ENCODE measurements at places on chromosomes 7 and 10.
A peak's percentile ranks its signal among the peaks of the same experiment; 100 is the strongest.

DNA sequence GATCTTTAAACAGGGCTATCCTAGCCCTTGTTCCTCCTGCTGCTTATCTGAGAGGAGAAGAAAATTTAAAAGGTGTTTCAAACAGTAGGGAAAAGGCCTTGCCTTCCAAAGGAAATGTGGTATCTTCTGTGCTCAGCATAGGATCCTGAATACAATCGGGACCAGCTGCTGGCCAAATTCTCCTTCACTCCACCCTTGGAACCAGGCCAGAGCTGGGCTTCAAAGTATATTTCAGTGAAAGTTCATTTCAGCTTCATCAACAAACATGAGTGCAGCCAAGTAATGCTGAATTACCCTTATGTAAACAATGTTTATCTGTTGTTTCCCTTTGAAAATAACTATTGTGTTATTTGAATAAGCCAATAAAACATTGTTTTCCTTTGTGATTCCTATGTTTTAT is 146.5 kb upstream of the MEOX2 start:
- DNase-seq, result no peak

DNA sequence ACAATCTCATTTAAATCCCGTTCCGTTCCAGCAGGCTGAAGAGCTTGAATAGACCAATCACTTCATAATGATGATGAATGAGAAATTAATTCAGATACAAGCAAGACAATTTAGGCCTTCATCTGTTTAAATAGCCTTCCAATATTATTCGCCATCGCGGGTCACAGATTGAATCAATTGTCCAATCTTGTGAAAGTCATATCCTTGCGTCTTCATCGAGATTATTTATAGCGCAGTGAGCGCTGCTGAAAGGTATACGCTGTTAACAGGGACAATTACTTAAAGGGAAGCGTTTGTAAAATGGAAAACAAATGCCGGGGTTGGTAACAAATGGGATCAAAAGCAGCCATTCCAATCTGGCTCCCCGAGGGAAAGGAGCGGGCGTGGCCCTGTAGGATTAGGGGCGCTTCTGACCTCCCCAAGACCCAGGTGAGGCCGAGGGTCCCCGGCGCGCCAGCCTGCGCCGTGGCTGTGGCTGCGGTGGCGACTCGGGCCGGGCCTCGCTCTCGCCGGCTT is 8.6 kb downstream of the EVX1 start:
- DNase-seq, result no peak

DNA sequence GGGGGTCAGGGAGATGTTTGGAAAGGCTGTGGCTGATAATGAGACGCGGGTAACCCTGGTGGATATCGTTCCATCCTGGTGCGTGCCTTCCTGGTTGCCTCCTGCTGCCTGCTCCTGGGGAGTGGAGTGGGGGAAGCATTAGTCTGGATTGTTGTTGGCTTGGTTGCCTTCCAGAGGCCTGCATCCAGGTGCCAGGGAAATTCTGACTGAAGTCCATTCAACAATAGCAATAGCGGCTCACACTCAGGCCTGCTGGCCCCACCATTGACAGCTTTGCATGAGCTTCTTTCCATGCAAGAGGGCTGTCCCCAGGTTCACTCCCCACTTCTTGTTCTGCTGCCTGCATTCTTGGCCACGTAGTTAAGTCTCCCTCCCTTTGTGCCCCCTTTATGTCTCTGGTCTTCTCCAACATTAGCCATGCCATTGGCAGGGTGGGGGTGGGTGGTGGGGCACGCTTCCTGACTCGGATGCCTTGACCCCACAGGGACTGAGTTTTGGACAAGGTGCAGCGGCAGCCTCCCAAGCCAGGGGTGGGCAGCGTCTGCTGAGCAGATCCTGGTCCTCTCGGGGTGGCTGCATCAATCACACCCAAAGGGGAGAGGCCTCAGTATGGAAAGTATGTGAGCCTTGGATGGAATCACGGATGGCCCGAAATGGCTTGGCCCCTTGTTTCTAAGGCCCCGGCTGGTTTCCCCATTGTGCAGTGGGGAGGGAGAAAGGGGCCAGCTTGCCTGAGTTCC is 150.2 kb downstream of the GRK5 start:
- DNase-seq, result no peak

DNA sequence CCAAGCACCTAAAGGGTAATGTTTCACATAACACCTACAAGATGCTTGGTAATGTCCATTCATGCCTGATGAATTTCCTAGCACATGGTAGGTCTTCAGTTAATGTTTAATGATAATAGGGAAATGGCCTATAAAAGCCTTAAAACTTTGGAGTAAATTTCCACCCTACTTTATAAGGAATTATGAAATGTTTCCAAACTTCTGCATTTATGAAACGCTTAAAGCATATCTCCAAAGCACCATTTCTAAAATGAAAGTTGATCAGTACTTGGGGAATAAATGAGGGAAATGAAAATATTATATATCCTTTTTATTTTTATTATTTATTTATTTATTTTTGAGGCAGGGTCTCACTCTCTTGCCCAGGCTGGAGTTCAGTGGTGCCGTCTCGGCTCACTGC is 51.8 kb downstream of the INPP5F start:
- no peak for DNase-seq

GRCh38 chr7:92788559-92789183 is 47.7 kb downstream of the CDK6 start:
- no peak for DNase-seq

DNA sequence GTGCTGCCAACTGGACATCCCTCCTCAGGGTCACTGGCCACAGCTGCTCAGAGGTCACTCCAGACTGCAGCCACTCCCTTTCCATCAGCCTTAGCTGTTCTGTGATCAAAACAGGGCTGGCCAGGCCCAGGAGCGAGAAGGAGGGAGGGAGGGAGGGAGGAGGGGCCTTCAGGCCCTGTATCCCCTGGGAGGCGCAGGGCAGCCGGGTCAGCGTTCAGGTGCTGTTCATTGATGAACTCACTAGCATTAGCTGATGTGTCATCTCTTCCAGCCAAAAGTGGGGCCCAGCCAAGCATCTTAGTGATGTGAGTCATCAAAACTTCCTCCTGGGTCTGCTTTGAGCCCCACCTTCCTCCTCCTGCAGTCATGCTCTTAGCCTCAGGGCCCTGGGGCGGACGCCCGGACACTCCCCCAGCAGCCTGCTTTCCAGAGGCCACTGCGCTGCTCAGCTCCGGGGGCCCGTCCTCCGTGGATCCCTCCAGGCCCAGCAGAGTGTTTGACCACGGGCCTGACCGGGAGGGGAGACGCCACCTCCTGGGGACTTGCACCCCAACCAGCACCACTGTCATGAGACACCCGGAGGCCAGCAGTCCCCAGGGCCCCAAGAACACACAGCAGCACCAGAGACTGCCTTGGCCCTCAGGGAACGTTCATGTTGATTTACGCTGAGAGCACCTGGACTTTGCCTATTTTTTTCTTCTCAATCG is 149.2 kb downstream of the PRKAG2 start:
- DNase-seq, result peak; percentile 88

DNA sequence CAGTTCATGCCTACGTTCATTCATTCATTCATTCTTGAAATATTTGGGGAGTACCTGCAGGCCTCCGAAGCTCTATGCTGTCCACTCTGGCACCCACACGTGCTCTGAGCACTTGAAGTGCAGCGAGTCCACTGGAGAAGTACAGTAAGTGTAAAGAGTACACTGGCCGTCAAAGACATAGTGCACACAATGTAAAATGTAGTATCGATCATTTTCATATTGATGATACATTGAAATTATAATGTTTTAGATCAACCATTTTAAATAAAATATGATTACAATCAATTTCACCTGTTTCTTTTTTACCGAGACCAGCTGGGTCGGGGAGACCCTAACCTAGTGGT is 37.0 kb upstream of the PURB start:
- DNase-seq, result no peak

GRCh38 chr10:48363617-48364355 is 57.3 kb downstream of the MAPK8 start:
- DNase-seq, result peak; percentile 81

DNA sequence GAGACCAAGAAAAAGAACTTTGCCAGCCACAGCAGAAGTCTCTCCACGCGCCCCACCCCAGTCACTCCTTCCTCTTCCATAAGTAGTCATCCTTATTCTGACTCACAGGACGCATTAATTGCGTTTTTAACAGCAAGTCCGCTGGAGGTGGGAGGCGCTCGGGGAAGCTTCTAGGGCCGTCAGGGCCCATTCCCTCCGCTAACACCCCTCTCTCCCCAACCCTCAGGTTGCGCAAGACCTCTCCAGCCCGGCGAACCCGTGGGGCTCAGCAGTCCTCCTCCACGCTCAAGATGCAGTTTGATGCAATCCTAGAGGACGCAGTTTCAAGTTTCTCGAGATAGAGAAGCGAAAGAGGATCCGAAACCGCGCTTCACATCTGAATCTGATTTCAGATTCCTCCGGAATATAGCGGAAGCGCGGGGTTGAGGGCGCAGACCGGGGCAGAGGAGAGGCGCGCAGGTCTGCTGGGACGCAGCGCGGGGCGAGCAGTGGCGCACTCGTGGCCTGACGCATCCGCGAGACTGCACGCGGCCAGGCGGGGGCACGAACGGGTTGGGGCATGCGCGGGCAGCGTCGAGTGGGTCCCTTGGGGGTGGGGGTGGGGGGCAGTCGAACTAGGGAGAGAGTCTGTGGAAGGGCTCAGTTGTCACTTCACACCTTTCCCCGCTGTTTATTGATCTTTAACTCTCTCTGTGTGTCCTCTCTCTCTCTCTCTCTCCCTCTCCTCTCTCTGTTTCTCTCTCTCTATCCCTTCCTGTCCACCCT is 37.8 kb upstream of the PSAP start:
- peak; percentile 64 for DNase-seq

GRCh38 chr7:65722361-65722792 is 150.5 kb upstream of the VKORC1L1 start:
- peak; percentile 10 for DNase-seq

DNA sequence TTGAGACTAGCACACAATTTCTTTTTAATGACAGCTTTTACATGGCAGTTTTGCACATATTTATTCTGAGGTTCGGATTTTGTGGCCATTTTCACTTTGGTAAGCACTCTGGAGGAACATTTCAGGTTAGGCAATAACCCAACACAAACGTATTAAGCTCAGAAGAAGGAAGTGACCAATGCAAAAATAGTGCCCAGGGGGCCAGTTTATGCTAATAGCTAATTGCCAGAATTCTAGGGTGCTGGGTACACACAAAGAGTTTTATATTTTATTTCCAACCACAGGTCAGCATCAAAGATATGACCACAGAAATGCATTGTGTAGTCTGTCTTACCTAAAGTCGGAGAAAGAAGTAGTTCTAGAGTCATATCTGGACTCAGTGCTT is 8.4 kb upstream of the AGR2 start:
- no peak for DNase-seq

DNA sequence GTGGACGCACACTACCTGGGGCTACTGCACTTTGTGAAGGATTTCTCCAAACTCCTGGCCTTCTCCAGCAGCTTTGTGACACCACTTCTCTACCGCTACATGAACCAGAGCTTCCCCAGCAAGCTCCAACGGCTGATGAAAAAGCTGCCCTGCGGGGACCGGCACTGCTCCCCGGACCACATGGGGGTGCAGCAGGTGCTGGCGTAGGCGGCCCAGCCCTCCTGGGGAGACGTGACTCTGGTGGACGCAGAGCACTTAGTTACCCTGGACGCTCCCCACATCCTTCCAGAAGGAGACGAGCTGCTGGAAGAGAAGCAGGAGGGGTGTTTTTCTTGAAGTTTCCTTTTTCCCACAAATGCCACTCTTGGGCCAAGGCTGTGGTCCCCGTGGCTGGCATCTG is 14.0 kb downstream of the GPR146 start:
- no peak for DNase-seq

GRCh38 chr10:86905429-86905828 is 52.0 kb downstream of the MMRN2 start:
- DNase-seq, result no peak

DNA sequence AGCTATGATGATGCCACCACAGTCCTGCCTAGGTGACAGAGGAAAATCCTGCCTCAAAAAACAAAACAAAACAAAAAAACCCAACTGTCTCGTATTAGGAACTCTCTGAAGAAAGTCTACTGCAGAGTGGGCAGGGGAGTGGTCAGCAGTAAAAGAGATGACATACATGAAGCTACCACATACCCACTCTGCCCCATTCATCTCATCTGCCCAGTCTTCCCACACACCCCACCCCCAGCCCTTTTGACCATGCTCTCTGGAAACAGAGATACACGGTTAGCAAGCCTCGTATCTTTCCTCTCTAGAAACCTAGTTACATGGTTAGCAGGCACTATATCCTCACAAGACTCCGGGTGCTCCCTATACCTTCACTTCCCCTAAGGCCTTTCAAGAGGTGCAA is 8.3 kb downstream of the SLC37A3 start:
- DNase-seq, result no peak

DNA sequence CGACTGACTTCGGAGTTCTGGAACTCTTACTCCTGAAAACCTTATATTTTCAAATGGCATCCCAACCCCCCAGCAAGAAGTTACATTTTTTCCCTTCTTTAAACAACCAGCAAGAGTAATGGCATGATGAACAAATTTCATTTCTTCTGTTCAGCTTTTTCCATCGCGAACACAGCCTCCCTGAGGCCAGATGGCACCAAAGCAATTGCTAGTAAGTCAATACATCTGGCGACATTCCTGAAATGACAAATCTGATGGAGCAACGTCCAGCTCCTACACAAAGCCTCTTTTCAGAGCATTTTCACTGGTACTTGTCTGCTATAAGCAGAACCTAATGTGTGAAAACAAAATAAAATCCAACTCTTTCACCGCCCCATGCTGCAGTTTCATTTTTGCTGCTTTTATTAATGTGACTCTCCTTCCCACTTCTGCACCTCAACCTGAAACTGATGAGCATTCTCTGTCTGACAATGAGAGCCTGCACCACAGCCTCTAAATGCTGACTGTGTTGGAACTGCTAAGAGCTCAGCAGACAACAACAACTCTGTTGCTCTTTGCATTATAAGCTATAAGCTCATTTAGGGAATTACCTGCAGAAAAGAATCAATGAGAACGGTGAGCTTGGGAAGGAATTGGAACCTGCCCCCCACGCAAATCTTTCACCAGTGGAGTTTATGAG is 229.8 kb downstream of the FGFR2 start:
- no peak for DNase-seq

DNA sequence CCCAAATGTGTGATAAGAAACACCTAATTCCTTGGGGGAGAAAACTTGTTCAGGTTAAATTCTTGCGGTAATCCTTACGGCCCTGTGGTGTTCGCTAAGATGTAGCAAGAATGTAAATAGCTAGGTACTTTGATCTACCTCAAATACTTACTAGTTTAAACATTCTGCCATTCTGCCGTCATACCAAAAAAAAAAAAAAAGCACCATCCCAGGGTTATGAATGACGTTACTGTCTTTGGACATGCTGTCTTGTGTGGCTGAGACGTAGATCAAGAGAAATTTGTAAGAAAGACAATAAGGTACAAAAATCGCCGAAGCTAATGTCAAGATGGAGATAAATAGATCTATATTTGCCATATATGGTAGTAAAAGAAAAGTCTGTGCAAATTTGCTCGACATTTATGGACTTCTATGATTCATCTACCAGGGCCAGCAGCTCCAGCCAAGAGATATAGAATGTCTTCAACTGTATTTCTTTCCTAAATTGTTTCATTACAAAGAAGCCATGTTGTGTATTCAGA is 195.6 kb downstream of the CUX1 start:
- DNase-seq, result no peak

- DNase-seq, result no peak
These were observed 26.9 kb upstream of the PITRM1 start for GRCh38 chr10:3199488-3199887.
